RWPE2 (cell line): ENCODE measurements at places on chromosomes 4 and X.

DNA sequence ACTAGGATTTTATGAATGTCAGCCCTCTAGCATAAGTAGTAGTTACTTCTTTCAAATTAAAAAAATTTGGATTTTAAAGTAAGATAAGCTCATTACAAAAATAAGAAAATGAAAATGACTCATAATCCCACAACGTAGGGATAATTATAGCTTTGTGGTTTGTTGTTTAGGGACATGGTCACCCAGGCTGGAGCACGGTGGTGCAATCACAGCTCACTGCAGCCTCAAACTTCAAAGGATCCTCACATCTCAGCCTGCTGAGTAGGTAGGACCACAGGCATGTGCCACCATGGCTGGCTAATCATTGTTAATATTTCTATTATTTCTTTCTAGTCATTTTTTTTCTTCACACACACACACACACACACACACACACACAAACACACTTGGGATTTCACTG, 57.6 kb downstream of the PLAC1 start:
- DNase-seq, result no peak

GRCh38 chr4:156536661-156537060, 434.9 kb downstream of the PDGFC start:
- DNase-seq, result no peak

DNA sequence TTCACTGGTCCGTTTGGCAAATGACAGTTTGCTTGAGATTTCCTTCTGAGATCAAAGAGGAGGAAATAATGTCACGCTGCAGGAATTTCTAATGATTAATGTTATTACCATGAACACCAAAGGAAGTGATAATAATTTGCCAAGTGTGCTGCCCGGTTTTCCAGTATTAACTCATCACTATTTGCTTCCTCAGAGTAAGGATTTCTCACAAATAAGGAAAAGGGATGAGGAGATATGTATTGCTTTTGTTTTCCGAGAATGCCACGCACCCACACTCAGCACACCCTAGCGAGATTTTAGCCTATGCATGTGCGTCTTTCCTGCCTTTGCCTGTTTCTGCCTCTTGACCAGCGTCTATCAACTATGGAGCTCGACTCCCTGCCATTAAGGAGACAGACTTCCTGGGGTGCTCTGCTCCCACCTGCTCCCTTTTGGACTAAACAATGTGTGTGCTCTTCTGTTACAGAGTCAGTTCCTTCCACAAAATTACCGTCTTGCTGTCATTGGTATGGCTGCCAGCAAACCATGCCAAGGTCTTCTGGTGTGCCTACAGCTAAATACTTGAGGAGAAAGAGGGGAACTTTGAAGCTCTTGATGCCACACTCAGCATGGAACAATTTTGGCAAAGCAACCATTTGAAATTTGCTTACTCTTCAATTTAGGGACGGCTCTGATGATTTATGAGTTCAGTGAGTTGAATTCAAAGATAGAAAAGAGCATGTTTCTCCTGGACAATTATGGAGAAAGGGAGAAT, 393.1 kb upstream of the ZFP42 start:
- DNase-seq, result no peak

DNA sequence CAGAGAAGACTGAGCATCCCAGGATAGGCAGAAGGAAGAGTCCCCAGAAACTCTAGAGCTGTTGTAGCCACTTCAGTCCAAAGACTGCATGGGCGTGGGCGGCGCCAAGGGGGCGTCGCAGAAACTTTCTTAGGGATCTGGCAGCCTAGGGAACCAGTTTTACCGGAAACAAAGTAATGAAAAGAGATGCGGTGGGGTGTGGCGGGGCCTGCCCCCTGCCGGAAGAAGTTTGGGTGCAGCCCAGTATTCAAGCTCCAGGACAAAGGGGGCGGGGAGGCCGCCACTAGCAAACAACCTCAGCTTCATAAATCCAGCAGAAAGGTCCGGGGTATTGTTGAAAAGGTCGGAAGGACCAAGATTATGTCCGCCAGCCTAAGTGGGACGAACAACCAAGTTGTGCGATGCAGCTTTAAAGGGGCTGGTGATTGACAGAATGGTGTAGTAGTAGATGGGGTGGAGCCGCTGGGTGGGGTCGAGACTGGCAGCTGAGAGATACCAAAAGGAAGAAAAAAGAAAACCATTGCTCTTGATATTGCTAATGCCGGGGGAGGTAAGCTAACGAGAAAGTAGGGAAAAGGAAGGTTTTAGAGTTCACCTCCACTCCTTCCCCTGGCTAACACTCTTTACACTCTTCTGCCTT, 190.5 kb downstream of the RRAGB start:
- DNase-seq, result no peak

DNA sequence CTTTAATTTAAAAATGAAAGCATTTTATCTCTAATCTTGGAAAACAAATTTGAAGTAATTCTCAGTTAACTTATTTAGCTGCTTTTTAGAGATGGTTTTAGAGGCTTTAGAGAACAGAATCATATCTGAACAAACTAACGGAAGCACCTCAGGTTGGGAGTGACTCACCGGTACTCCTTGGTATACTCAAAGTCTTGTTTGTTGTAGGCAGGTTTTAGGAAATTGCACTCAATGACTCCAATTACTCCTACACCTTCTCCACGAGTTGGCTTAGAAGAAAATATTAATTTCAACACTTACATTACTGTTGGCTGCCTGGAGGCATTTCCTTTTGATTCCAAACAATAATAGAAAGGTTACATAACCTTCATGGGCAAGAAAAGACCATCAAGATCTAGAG, 23.6 kb downstream of the MORC4 start:
- DNase-seq, result no peak

DNA sequence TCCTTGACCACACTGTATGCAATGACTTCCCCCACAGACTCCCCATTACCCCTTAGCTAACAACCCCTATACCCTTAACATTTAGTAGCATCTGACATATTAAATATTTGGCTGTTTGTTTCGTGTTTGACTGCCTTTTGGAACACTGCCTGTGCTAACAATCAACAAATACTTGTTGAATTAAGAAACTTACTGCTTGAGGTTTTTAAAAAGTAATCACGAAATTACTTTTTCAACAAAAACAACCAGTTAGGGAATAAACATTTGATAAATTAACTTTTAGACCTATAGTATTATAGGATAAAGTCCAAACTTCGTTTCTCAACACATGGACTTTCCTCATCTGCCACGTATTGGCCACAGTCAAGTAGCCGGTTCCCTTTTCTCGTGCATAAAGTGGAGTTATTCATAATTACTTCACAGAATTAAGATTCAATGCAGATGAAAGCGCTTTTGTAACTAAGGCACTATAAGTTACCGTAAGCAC, 555 bp upstream of the ELMOD2 start:
- DNase-seq, result no peak

- no peak for DNase-seq
These were observed 204.0 kb downstream of the ADAMTS3 start for GRCh38 chr4:72365016-72365415.
